ENCODE measurements at places on chromosomes 1 and 21.

- no peak for DNase-seq
Measured at GRCh38 chr1:215606564-215607168, 39.6 kb downstream of the KCTD3 start.

GRCh38 chr1:92444351-92444750, 42.4 kb downstream of the GFI1 start:
- no peak for DNase-seq

GRCh38 chr1:155531624-155532023, 31.0 kb downstream of the ASH1L start:
- no peak for DNase-seq

DNA sequence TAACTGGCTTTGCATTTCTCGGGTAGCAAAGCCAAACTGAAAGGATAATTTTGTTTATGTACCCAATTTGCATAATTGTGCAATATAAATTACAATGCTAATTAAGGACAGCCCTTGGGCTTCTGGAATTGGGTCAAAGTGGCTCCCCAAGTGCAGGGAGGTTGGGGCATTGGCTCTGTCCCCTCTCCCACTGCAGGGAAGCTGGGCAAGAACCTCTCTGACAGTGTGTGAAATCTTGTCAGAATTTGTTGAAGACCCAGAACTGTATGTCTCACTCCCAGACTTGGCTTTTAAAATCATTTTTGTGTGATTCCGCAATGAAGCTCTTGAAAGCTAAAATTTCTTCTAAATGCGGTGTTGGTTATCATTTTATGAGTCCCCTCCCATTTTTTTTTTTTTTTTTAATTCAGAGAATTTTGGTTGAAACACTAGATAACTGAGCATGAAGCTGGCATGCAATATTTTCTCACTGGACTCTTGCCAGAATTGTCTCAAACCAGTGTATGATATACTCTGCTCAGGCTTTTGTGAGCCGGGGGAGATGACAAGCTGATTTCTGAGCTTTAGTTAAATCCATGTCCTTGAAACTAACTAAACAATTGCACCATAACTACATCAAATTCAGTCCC, 878.9 kb upstream of the CXADR start:
- no peak for DNase-seq

DNA sequence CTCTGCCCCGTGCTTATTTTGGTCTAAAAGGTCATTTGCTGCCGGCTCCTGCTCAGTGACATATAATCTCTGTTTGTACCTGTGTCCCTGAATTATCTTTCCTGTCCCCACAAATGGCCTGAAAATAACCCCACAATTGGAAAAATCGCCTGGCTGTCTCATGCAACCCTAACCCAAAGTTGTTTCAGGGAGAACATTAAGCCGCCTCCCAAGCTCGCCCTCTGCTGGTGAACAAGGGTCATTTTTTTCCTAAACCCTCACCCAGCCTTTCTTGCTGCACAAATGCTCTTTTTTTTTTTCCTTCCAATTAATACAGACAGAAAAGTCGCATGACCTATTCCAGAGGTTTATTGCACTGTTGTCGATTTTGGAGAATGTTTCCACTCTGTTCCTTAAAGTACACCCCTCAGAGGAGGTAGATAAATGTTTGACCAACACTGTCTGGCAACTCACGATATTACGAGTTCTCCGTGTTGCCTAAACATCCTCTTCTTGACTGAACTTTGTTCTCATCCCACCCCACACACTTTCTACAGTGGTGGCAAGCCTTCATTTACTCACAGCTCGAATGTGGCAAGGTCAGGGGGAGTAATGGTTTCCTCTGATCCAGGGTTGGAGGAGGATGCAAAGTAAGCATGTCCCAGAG, 148.7 kb downstream of the ZZZ3 start:
- DNase-seq: peak; percentile 61

GRCh38 chr21:26554365-26554764, 18.7 kb downstream of the CYYR1 start:
- no peak for DNase-seq

DNA sequence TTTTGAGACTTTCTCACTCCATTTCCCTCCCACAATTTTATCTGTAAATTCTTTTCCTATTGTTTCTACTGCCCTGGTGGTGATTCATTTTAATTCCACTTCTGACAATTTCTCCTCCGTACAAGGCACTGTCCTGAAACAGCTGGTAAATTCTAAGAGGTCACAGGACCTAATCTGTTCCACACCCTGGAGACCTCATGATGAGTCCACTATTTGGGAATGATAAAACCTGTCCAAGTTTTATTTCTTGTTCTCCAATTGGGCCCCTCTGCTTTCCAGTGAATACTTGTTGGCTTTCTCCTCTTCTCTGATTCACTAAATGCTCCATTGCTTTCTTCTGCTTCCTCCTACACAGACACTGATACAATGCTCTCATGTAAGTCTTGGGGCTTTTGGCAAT, 343.1 kb upstream of the DUSP10 start:
- DNase-seq: no peak

GRCh38 chr1:197743578-197743977, 31.7 kb downstream of the DENND1B start:
- DNase-seq: no peak

DNA sequence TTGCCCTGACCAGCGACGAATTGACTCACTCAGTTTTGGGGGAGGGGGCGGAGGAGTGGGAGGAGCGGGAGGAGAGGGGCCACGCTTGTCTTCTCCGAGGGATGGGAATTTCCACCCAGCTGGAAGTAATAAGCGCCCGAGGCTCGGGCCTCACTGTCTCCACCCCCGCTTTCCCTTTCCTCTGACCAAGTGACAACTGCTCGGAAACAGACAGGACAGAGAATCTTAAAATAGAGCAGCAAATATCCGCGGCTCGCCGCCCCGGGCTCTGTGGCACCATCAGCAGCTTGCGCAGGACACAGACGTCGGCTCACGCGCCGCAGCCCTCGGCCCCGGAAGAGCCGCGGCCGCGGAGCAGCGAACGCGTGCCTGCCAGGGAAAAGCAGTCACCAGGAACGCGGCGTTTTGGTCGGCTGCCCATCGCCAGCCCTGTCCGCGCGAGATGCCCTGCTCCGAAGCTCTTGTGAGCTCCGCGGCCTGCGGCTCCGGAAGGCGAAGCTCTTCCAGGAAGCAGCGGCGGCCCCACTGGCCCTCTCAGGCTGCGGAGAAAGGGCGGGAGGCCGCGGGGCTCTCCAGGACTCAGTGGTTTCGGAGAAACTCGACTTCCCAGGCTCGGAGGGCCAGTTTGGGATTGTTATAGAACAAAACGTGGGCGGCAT, 10.7 kb upstream of the RGS16 start:
- DNase-seq: peak; percentile 81

DNA sequence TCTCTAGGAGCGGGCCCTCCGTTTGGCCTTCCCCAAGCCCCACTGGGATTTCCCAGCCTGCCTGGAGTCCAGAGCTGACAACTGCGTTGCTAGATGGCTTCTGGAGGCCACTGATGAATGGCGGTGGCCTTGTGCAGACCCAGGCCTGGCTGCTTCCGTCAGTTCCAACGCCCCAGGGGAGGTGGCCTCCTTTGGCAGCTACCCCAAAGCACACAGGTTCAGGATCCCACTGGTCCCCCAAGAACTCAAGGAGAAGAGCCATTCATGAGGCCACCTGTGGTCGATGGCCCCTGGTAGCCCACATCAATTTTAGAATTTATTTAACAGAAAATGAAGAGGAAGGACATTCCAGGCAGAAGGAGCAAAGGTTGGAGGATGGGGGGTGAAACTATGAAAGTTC, 85.2 kb downstream of the LACTBL1 start:
- DNase-seq: no peak

GRCh38 chr1:5721634-5722215, 270.5 kb downstream of the NPHP4 start:
- no peak for DNase-seq

DNA sequence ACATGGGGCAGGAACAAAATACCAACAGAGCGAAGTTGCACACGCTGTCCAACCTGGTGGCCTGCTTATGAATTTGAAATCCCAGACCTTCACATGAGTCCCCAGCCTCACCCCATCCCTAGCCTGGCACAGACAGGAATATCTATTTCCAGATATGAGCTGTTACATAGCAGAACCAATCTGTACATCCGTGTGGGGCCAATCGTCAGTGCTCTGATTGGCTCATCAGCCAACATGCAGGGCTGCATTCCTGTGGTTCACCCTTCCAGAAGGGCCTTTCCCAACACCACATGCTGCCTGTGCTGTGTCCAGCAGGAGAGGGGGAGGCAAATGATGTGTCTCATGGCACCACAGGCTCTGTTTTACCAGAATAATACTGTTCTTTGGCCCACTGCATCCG, 31.3 kb downstream of the CCN1 start:
- DNase-seq: no peak

DNA sequence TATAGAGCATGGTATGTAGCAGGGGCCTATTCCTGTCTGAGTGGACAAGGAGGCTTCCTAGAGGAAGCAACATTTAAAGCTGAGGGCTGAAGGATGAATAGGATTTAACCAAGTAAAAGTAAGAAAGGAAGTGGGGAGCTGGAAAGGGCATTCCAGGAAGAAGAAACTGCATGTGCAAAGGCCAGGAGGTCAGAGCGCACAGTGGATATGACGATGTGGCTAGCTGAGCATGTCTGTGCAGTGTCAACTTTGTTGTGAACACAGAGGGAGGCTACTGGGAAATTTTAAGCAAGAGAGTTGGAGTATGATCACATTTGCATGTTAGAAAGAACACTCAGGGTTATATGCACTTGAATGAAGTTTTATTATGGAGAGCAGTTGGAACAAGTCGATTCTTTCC, 28.6 kb upstream of the JUN start:
- DNase-seq: no peak

DNA sequence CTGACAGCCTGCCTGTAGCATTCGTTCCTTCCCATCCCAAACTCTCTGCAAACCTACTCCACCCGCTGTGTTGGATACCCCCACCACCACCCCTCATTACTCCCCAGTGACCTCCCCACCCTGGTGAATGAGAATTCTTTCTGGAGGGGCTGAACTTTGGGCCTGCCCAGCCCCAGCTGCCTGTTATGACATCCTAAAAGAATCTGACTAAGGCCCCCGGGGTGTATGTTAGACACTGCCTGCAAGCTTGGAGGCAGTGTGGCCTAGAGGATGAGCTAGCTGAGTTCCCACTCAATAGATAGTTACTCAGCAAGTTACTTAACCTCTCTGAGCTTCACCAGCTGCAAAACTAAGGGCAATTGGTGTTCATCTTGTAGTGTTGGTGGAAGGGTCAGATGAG, 110.2 kb upstream of the FGGY start:
- DNase-seq: no peak

GRCh38 chr21:27536319-27536718, 569.4 kb upstream of the ADAMTS5 start:
- DNase-seq: no peak

GRCh38 chr1:112975336-112975735, 19.3 kb upstream of the SLC16A1 start:
- no peak for DNase-seq

- DNase-seq: no peak
Measured at GRCh38 chr1:246355411-246356230, 151.5 kb downstream of the SMYD3 start.

DNA sequence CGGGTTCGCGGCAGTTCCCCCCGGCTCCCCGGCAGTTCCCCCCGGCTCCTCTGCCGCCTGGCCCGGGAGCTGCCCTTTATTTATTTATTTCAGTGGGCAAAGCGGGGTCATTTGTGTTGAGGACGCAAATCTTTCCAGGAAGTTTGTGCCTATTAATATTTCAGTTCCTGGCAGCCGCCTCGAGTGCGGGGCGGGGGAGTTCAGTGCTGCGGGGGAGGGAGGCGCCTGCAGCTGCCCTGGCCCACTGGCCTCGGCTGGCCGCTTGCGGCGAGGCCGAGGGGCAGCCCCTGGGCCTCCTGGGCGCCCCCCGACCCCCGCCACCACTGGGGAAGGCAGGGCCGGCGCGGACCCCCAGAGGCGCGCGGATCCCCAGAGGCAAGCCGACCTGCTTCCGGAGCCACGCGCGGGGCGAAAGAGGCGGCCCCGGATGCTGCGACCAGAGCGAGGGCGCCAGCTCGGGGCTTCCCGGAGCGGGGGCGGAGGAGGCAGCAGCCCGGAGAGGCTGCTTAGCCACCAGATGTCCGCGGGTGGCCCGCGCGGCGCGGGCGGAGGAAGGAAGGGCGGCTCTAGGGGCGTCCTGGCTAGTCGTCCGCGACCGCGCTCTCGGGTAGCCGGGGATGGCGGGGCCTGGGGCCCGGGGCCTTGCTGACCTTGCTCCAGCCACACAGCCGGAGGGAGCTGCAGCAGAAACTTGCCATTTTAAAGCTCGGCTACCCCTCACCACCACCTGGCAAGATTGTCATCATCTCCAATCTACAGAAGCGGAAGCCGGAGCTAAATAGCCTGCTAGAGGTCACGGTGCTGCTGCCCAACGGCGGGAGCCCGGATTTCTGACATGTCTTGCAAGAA, 48.0 kb downstream of the H3-3A start:
- peak; percentile 81 for DNase-seq

DNA sequence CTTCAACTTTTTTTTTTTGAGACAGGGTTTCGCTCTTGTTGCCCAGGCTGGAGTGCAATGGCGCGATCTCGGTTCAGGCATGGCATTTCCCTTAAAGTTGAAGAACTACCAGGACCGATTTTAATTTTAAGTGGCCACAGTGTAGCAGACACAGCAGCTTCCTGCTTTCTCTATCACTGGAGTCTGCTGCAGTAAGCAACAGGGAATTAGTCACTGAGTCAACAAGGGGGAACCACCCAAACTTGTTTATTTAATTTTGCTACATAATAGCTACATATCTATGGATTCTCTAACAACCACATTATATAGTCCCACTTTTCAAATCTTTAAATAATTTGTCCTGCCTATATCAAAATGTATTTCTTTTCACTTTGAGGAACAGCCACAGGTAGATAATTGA, 12.5 kb upstream of the TNNI3K start:
- no peak for DNase-seq

- DNase-seq: no peak
Measured at GRCh38 chr1:245649666-245650065, 494.9 kb downstream of the KIF26B start.

DNA sequence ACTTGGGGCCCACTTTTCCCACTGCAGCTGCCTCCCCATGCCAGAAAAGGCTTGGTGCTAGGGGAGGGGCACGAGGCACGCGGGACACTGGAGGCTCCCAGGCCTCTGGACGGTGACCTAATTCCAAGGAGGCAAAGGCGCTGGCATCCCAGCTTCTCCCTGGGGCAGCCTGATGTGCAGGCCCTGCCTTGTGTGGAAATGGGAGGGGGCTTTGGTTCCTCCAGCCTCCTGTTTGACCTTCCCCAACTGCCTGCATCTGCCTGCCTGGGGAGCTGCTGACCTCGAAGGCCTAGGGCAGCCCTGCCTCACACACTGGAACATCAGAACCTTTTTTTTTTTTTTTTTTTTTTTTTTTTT, 39.9 kb downstream of the KIAA1614 start:
- DNase-seq: no peak

GRCh38 chr1:39158327-39159086, 46.0 kb upstream of the MACF1 start:
- no peak for DNase-seq

DNA sequence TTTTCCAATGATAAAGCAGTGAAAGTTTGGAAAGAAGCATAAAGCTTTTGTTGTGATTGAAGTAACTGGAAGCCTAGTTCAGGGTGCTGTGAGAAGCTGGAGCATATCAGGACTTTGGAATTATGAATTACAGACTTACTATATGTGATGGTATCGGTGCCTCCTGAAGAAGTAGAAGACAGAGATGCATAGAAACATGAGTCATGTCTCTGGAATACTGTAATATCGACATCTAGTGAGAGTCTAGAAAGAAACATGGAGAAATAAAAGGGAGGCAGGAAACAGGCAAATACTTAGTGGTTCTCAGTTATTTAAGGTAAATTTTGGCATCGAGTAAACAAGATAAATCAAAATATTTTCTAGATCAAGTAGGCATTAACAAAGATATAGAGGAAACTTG, 103.0 kb downstream of the CAMTA1 start:
- DNase-seq: no peak

GRCh38 chr1:248926401-248927182, 20.6 kb downstream of the PGBD2 start:
- no peak for DNase-seq
